ENCODE measurements at places on chromosomes 11 and 22. TPM values are rescaled to one million over a fixed set of nuclear protein-coding genes. Genes with fewer than 3 reads are reported as not detected.

- no peaks in the 10 kb centered on the region for H3K4me1 ChIP-seq
- H3K4me3 ChIP-seq = no peak overlapping the region
- no peak overlapping the region for H3K27ac ChIP-seq
- no peaks in the 10 kb centered on the region for H3K36me3 ChIP-seq
- no peaks in the 10 kb centered on the region for H3K27me3 ChIP-seq
- no peak for DNase-seq
Observed at GRCh38 chr11:76251576-76251975, 45.3 kb upstream of the WNT11 start.

- H3K4me3 ChIP-seq = no peak overlapping the region
- DNase-seq = no peak
- H3K4me1 ChIP-seq = no peaks in the 10 kb centered on the region
- no peak overlapping the region for H3K27ac ChIP-seq
- H3K36me3 ChIP-seq = no peaks in the 10 kb centered on the region
Observed at GRCh38 chr11:42762348-42762747, 549.4 kb upstream of the API5 start.

DNA sequence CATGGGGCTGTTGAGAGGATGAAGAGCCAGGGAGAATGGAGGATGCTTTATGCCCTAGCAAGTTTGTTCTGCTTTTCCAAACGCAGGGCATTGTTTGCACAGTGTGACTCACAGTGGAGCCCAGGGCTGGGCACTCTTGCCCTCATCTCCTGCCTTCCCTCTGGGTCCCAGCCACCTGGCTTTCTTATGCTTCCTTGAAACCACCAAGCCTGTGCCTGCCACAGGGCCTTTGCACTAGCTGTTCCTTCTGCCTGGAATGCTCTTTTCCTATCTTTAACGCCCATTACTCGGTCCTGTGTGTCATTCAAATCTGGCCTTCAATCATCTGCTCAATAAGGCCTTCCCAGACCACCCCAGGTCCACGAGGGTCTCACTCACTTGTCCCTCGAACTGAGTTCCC, 46.9 kb upstream of the RFPL3 start:
- DNase-seq = no peak
- no peaks in the 10 kb centered on the region for H3K36me3 ChIP-seq
- H3K27ac ChIP-seq = no peak overlapping the region
- no peaks in the 10 kb centered on the region for H3K27me3 ChIP-seq
- H3K4me1 ChIP-seq = no peaks in the 10 kb centered on the region

GRCh38 chr22:23591201-23591791, 11.2 kb upstream of the IGLL1 start:
- H3K4me3 ChIP-seq = no peak overlapping the region
- H3K27ac ChIP-seq = no peak overlapping the region
- DNase-seq = peak; percentile 73
- no peaks in the 10 kb centered on the region for H3K27me3 ChIP-seq
- no peaks in the 10 kb centered on the region for H3K36me3 ChIP-seq

Gene MS4A7
- 9.8 TPM for total RNA-seq
